Gastrocnemius medialis (tissue), 4 donors: ENCODE measurements at places on chromosomes 6 and 20. TPM values are rescaled to one million over a fixed set of nuclear protein-coding genes. Genes with fewer than 3 reads are reported as not detected.
A peak's percentile ranks its signal among the peaks of the same experiment; 100 is the strongest.

The TMEM242 gene
- 5.2 TPM for total RNA-seq

DNA sequence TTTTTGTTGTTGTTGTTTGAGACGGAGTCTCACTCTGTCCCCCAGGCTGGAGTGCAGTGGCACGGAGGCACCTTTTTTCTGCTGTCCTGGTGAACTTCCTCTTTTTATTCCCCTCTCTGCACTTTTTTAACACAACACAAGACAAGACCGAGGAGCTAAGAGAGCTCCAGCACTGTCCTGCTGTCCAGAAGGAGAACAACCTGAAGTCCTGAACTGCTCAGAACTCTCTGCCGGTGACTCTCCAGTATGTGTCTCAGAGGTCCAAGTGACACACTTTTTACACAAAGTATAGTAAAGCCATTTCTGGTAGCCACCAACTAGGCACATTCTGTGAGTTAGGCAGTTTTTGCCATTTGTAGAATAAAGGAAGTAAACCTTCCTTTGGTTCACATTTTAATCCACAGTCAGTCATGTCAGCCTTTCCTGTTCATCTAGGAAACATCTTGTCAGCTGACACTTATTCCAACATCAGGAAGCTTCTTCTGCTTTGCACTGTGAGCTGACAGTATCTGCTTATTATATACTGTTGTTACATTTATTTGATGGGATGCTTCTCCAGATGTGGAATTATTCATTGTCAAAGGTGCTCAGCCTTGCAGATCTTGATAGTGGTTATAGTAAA, 28.1 kb upstream of the TXNDC5 start:
- no peak for DNase-seq

DNA sequence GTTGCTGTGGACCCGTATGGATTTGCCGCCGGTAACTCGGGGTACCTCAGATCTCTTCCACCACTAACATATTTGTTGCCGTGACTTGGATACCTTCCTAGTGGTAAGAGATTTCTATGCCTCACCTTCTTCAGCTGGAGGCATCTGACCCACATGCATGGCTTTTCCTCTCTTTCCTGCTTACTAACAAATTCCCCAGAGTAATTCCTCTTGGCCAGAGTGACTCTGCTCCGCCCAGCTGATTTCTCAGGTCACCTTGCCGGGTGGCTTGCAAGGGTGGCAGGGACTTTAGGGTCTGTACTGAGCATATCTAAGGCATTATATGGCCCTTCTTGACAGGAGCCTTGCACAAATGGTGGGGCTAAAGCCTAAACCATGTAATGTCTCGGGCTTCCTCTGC, 38.2 kb downstream of the FAM184A start:
- DNase-seq: no peak

GRCh38 chr20:22465622-22466446, 118.5 kb downstream of the FOXA2 start:
- no peak for DNase-seq

The CAP2 gene
- 306 TPM for total RNA-seq

DNA sequence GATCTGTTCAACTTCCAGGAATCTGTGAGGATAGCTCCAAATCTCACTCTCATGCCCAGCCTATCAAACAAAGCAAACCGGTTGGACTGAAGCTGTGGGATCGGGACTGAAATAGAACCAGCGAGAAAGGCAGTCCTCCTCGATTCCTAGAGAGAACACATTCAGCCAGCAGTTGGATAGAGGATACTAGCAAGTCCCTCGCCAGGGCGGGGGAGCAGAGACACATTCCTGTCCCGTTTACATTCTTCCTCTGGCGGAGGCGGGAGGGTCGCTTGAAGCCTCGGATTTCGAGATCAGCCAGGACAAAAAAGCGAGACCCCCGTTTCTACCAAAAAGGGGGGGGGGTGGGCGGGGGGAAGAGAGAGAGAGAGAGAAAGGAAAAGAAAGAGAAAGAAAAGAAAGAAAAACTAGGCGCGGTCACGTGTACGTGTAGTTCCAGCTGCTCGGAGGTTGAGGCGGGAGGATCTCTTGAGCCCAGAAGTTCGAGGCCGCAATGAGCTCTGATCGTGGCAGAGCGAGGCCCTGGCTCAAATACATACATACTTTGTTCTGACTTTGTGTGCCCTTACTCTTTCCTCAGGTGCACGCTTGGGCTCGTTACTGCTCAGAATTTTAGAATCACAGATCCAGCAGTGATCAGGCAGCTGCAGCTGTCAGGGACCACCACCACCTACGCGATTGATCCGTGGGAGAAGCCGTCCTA, 19.5 kb downstream of the ZNF311 start:
- peak; percentile 55 for DNase-seq

- no peak for DNase-seq
Measured at GRCh38 chr6:121436960-121437850, 1.8 kb downstream of the GJA1 start.

DNA sequence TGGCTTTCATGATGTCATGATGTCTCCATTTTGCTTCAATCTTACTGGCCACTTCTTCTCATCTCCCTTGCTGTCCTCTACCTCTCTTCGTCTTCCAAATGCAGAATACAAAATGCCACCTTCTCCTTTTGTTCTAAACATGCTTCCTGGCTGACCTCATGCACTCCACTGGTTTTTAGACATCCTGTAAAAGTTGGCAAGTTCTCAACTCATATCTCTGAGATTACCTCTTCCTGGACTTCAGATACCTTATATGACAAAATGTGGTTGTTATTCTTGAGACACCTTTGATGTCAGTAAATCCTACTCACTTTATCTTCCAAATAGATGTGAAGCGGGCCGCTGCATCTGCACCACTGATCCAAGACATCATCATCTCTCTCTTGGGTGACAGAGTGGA, 212.7 kb upstream of the FOXA2 start:
- no peak for DNase-seq

- no peak for DNase-seq
Measured at GRCh38 chr6:39452306-39453145, 130.0 kb upstream of the KCNK16 start.

GRCh38 chr6:163355426-163355991, 59.0 kb upstream of the QKI start:
- no peak for DNase-seq

DNA sequence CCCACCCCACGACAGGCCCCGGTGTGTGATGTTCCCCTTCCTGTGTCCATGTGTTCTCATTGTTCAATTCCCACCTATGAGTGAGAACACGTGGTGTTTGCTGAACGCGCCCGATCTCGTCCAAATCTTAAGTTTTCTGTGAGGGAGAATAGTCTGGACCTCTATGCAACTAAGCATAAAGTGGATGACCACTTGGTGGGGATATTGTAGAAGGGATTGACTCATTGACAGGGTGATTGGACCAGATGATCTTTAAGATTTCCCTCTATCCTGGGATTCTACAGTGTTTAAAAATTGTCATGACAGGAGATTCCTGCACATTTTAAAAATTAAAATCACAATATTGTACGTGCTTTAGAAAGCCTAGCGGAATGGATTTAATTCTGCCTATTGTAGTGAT, 141.3 kb downstream of the TRMT11 start:
- no peak for DNase-seq

The PGC gene
- total RNA-seq: not detected

DNA sequence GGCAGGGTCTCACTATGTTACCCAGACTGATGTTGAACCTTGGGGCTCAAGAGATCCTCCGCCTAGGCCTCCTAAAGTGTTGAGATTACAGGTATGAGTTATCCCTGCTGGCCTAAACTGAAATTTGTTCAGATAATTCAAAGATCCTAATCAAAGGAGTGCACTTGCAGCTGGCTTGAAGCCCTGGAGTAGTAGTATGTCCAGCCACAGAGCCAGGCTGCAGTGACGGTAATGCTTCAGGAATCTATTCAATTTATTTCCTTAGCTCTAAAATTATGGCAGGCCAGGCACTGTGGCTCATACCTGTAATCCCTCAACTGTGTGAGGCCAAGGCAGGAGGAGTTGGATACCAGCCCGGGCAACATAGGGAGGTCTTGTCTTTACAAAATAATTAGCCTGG, 1.4 kb upstream of the DDX43 start:
- no peak for DNase-seq

The CRISP2 gene
- total RNA-seq: not detected

The ALDH8A1 gene
- total RNA-seq: 2.1 TPM

DNA sequence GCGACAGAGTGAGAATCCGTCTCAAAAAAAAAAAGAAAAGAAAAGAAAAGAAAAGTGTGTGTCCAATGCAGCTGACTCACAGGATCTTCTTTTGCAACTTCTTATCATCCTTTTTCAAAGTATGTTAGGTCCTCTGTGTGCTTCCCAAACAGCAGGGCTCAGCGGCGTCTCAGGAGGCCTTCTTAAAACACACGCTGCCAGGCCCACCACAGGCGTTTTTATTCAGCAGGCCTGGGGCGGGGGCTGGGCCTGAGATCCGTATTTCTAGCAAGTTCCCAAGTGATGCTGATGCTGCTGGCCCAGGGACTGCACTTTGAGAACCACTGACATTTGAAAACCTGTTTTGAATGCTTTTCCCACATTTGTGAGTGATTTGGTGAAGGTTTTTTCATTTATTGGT, 57.1 kb downstream of the PSMG4 start:
- DNase-seq: no peak

- no peak for DNase-seq
Measured at GRCh38 chr6:139742671-139743070, 368.2 kb upstream of the CITED2 start.

The PLCB1 gene
- total RNA-seq: 10.0 TPM

The BEND6 gene
- total RNA-seq: 0.15 TPM

GRCh38 chr6:95725344-95725743, 148.0 kb downstream of the MANEA start:
- DNase-seq: no peak

DNA sequence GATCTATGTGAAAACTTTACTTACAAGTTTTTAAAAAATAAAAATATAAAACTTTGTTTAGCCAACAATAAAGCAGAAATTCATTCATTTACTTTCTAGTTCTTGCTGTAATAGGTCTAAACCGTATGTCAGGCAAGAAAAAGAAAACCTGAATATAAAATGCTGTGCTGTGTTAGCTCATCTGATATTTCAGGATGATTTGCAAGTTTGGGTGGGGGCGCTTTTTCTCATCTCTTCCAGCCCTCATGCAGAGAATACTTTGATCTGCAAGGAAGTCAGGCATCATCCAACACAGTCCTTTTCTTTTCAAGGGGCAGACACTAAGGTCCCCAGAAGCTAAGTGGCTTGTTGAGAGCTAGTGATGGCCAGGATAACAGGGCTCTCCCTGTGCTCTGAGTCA, 153.2 kb downstream of the TBC1D7 start:
- DNase-seq: no peak

GRCh38 chr20:46174469-46175126, 56.5 kb downstream of the CD40 start:
- DNase-seq: peak; percentile 48
